H1 (cell line): ENCODE measurements at places on chromosomes 2 and 18.

DNA sequence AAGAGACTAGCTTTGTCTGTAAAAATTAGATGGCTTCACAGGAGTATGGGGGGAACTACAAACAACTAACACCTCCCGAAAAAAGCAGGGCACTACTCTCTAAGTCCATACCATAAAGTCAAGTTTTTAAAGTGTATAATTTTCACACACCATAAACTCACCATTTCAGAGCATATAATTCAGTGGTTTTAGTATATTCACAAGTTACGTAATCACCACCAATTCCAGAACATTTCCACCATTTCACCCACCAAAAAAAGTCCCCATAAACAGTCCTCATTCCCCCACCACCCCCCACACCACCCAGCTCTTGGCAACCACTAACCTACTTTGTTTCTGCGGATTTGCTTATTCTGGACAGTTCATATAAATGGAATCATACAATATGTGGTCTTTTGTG is 33.8 kb downstream of the CFAP36 start:
- no peak for DNase-seq

GRCh38 chr18:75132098-75132870 is 76.7 kb downstream of the PTGR3 start:
- DNase-seq, result peak; percentile 33

GRCh38 chr2:223199531-223200515 is 147.8 kb downstream of the KCNE4 start:
- no peak for DNase-seq

DNA sequence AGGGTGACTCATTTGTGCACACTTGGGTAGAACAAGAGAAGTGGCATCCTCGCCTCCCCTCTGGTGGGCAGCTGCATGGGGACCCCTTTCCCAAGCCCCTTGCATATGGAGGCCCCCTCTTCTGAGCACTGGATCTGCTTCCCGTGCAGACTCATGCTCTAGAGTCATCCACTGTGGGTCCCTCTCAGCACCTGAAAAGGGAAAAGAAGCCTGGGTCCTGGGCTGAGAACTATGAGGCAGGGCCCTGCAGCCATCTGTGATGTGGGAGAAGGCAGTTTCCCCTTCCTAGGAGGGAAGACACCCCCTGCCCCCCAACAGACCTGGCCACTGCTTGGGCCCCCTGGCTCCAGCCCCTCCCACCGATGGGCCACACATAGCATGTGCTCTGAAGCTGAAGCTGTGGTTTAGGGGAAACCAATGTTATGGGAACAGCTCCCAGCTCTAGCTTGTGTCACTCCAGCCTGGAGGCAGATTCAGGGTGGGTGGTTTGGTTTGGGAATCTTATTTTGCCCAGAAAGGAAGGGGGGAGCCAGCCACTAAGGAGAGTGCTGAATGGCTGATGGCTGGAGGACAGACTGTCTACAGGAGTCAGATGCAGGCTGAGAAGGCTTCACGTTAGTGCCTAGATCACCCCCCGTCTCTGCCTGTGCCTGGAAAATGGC is 172.8 kb downstream of the GLI2 start:
- DNase-seq, result no peak
